ENCODE measurements at places on chromosomes 1 and 21.

DNA sequence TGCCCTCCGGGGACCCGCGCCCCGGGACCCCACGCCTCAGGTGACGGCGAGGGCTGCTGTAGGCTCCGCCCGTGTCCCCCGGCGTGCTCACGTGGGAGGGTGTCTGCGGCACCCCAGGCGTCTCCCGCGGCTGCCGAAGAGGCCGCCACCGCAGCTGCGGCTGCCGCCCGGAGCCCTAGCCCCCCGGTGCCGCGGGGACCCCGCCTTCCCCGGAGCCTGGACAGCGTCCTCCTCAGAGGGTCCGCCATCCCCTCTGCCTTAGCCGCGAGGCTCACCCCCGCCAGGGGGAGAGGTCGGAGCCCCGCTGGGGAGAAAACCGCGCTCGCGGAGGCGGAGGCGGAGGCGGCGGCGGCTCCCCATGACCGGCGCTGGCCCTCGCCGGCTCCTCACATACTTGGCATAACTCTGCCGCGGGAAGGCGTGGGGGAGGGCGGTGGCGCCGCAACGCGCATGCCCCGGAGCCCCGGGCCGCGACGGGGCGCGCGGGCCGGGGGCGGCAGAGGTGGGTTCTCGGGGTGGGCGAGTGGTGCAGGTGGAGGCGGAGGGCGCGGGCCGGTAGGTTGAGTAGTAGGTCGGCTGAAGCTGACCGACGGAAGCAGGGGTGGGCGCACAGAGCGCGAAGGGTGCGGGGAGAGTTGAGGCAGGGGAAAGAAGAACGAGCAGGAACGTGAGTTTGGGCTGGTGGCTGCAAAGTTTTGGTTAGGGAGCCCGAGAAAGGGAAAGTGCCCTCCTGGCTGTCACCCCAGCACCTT lies 700 bp upstream of the SYDE2 start:
- peak; percentile 9 for DNase-seq

GRCh38 chr21:18630446-18630845 lies 226.9 kb upstream of the TMPRSS15 start:
- DNase-seq, result no peak

GRCh38 chr1:167051907-167052306 lies 38.3 kb downstream of the GPA33 start:
- no peak for DNase-seq

DNA sequence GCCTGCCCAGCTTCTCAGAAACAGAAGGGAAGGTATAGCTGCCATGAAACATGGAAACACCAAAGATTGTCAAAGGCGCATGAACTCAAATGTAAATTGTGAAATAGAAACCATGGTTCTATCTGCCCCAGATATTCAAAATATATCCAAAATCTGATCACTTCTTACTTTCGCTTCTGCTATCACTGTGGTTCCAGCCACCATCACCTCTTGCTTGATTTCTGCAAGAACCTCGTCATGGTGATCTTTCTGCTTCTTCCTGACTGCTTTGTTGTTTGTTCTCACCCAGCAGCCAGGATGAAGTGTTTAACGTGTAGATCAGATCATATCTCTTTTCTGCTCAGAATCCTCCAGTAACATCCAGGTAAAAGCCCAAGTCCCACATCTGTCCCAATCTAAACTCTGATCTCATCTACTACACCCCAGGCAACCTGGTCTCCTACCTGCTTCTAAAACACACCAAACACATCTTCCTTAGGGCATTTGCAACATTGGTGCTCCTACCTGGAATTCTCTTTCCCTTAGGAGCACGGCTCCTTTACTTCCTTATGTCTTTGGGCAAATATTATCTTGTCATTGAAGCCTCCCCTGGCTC lies 10.5 kb upstream of the LMO4 start:
- no peak for DNase-seq

- no peak for DNase-seq
Observed at GRCh38 chr21:46560568-46561444, 44.1 kb downstream of the S100B start.

GRCh38 chr1:46300673-46301405 lies 2.6 kb downstream of the LRRC41 start:
- no peak for DNase-seq

GRCh38 chr1:239833723-239834122 lies 258.0 kb upstream of the FMN2 start:
- no peak for DNase-seq

Measured in stimulated activated CD8-positive, alpha-beta memory T cell treated with anti-CD3 and anti-CD28 coated beads, Interleukin-4, amount 100 ng/mL, for 1 hour (primary cell).